ENCODE measurements at places on chromosomes 7 and 10.
A peak's percentile ranks its signal among the peaks of the same experiment; 100 is the strongest.

DNA sequence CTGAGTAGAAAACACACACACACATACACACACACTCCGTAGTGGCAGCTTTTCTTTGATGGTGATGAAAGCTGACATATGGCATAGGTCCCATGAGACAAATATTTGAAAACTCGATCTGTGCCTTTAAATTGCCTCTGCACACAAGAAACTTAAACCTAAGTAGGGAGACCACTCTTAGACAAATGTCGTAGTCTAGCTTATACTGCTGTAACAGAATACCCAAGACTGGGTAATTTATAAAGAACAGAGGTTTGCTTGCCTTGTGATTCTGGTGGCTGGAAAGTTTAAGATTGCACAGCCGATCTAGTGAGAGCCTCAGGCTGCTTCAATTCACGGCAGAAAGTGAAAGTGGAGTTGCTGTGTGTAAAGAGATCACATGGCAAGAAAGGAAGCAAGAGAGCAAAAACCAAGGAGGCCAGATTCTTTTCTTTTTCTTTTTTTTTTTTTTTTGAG lies 489.4 kb upstream of the SORCS1 start:
- DNase-seq: peak; percentile 0

DNA sequence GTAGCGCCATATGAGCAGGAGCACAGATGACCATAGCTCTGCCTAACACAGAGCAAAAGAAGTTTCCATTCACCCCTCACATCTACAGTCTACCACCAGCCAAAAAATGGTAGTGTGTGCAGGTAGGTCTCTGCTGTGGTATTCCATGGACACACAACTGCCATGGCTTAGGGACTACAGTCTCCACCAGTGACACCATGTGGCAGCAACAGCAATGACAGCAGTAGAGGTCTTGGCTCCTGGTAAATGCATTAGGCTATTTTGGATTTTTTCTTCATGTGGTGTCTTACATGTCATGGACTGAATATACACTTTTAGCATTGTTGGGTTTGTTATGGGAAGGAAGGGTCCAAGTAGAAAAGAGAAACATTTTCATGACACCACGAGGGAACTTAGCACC lies 70.1 kb upstream of the CABCOCO1 start:
- DNase-seq: peak; percentile 5

- no peak for DNase-seq
Observed at GRCh38 chr7:14834883-14835282, 67.7 kb downstream of the DGKB start.

DNA sequence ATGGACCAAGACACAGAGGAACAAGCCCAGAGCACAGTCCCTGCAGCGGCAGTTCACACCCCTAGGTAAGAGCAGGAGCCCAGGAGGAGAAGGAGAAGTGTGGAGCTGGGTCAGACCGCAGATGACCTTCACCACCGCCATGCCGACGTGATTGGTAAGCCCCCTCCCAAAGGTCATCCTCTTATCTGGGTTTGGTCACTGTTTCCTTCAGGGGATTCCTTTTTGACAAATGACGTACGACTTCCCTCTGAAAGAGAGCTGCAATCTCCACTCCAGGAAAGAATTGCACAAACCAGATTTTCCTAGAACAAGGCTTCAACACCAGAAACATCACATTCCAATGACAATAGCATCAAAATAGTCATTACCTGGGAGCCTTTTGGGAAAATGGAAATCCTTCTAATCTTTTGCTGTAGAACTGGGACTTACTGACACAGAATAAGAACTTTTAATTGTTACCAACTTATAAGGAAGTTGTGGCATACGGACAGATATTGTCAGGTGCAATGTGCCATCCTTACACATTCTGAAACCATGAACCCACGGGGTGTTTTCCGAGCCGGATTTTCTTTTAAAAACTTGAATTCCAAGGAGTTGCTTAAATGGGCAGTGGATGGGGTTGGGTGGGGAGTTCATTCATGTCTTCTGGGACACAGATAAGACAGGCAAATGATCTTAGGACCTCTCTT lies 20.8 kb upstream of the ADAM12 start:
- DNase-seq: no peak

- no peak for DNase-seq
Observed at GRCh38 chr10:115857856-115858255, 415.1 kb downstream of the GFRA1 start.

- peak; percentile 5 for DNase-seq
Observed at GRCh38 chr10:26367771-26368170, 70.4 kb upstream of the APBB1IP start.

- peak; percentile 5 for DNase-seq
Observed at GRCh38 chr7:88455696-88456095, 149.0 kb upstream of the STEAP4 start.

DNA sequence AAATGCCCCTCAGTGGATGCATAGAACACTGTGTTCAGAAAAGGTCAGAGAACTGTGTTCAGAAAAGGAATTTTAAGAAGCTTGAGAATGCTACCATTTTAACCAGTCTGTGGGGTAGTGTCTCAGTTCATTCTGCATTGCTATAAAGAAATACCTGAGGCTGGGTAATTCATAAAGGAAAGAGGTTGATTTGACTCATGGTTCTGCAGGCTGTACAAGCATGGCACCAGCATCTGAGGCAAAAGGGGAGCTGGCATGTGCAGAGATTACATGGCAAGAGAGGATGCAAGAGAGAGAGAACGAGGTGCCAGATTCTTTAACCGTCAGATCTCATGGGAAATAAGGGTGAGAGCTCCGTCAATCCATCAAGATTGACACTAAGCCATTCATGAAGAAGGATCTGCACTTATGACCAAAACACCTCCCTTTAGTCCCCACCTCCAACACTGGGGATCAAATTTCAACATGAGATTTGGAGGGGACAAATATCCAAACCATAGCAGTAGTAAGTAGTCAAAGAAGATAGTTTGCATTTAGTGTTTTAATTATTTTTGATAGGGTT lies 119.8 kb downstream of the FAM107B start:
- DNase-seq: no peak

DNA sequence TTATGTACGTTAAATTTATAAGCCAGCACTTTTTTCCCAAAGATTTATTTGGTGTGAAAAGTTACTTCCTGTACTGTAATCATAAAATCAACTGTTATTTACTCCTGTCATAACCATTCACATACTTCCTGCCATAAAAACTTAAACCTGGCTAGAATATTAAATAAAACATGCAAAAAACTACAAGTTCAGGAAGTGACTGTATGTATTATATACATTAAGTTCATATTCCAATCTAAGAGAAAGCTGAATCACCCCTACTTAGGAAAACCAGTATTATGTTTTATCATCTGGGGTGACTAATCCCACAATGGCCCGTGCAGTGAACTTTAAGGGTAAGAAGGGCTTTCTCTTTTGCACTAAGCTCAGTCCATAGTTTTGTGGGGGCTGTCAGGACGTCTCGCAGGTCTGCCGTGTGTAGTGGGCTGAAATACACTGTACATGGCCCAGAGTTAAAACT lies 183.7 kb upstream of the KLF14 start:
- DNase-seq: no peak
